AG10803 (cell line): ENCODE measurements at places on chromosomes 6 and 20.

DNA sequence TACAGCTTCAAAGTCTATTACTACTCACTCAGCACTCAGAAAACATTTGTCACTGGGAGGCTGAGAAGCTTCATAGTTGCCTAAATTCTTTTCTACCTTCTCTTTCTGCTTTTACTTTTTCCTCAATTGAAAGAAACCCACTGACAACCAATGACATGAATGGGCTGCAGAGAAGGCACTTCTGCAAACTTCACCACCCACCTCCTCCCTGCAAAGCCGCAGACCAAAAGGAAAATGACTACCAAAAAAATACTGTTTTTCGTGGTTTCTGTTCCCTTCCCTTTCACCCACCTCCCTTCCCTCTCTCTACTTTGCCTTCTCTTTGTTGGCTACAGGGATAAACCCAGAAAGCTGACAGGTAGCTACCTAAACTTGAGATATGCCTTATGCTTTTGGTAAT is 3.2 kb downstream of the GNAS-AS1 start:
- DNase-seq: no peak

- peak; percentile 33 for DNase-seq
Measured at GRCh38 chr6:68638230-68638900, 3.3 kb downstream of the ADGRB3 start.

- no peak for DNase-seq
Measured at GRCh38 chr20:24321973-24322372, 147.5 kb upstream of the SYNDIG1 start.

DNA sequence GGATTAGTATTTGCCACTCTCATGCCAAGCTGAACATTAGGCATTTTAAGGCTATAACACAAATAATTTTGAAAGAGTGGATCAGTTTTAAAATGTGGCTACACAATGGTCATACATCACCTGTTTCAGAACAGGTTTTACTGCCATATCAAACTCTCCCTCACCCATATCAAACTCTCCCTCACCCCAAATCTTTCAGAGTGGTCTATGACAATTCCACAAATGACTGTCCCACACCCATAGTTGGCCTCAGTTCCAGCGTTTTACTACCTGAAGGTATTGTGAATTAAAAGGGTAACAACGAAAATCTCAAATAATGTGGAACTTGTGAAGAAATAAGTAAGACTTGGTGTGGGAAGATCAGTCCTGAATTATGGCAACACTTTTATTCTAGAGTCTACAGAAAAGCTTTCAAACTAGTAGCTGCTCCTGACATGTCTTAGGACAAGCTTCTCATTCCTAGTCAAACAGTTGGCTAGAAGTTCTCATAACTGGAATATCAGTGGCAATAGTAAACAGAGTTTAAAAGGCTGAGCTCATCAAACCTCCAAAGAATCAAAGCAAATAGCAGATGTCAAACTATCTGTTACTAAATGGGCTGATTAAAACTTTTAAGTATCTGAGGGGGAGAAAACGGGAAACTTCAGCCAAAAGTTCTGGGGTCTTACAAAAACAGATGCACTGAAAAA is 52.4 kb downstream of the MAP3K7 start:
- no peak for DNase-seq

DNA sequence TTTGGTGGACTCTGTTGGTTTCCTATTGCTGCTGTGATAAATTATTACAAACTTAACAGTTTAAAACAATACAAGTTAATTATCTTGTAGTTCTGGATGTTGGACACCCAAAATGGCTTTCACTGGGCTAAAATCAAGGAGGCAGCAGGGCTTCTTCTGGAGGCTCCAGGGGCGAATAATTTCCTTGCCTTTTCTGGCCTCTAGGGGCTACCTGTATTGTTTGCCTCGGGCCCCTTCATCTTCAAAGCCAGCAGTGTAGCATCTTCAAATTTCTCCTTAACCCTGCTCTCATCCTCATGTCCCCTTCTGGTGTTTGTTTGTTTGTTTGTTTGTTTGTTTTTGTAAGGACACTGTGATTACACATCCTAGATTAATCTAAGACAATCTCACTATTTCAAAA is 60.5 kb upstream of the ANKEF1 start:
- no peak for DNase-seq

- no peak for DNase-seq
Measured at GRCh38 chr6:128505603-128506002, 14.8 kb downstream of the PTPRK start.

GRCh38 chr6:28335564-28336283 is at the start of gene ZSCAN31:
Gene ZSCAN31 (minus strand): TSS chr6:28336148. CDS start chr6:28329683, 6,465 bp downstream.
- peak; percentile 95 for DNase-seq

DNA sequence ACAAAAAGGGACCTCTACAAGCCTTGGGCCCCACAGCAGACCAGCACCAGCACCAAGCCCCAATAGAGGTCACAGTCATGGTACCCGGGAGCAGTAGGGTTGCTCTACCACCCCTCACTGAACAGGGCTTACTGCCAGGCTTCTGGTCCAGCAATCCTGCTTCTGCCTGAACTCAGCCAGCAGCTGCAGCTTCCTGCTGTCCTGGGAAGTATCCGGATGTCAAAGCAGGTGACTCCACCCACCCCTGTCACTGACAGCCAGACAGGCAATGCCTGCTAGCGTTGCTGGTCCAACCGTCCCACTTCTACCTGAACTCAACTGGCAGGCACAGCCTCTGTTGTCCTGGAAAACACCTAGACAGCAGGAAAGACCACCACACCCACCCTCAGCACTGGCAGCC is 47.0 kb upstream of the PCSK2 start:
- no peak for DNase-seq

DNA sequence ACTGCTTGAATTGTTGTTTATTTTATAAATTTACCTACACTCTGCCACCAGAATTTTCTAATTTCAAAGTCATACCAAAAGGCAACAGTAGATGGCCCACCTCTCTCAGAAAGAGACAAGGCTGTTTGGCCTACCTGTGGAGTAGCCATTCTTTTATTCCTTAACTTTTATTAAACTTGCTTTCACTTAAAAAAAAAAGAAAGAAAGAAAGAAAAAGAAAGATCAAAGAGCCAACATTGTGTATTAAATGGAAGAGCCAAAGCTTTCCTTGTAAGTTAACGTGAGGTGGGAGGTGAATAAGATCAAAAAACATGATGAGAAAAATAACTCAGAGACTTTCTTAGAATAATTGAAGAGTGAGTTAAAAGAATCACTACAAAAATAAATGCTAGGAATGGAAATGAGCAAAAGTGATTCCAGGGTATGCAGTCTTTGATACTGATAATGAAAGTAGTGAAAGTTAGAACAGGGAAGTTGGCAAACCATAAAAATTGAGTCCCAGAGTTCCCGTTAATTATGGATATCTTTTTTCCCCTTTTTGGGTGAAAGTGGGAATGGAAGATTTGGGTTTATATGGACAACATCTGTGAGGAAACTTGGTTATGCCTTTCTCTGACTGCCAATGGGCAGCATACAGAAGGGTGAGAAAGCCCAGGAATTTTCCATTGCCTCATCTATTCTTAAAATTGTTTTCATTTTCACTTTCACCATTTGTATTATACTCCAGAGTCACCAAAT is 35.9 kb upstream of the MYB start:
- DNase-seq: peak; percentile 9

GRCh38 chr6:105669232-105669631 is 266.4 kb upstream of the PREP start:
- DNase-seq: no peak

DNA sequence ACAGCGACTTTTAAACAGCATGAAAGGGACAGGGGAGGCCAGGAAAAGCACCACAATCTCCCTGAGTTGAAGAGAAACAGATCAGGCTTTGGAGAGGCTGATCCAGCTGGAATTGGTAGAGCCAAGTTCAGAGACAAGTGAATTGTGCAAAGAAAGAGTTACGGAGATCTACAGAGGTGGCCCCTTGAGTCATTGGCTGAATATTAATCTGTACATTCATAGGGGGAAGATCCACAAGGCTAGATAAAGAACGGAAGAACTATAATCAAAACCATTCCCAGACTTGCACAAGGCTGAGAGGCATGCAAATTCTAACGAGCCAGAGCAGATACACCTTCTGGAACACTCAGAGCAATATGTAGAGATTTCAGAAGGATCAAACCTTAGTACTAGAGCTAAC is 14.2 kb upstream of the FOXQ1 start:
- DNase-seq: peak; percentile 83

DNA sequence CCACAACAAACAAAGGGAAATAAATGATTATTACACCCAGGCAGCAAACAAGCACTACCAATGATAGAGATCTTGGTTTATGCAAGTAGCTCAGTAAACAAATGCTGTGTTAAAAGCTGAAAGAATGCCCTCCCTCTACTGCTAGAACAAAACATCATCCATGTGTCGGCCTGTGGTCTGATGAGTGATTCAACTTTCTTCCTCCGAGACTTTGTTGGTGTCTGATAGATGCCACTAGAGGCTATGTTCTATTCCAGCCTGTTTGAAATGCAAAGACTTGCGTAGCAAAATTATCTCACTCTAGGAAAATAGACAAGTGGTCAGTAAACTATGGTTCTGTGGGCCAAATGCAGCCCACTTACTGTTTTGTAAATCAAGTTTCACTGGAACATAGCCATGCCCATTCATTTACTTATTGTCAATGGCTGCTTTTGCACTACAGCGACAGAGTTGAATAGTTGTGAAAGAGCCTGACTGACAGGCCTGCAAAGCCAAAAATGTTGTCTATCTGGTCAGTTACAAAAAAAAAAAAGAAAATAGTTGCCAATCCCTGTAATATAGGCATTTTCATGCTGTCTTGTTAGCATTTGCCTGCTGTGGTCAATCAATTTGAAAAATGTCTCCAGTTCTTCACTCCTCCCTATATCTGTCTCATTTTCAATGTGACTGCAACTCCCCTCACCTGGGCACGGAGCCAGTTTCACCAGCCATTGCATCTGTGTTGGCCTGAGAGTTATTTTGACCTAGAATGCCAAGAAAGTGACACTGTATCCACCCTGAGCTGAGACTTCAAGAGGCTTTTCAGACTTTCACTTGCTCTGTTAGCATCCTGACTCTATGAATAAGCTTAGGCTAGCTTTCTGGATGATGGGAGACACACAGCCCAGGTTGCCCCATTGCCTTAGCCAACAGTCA is 544.6 kb upstream of the BTBD3 start:
- no peak for DNase-seq

GRCh38 chr6:107624541-107624940 is 134.6 kb downstream of the SOBP start:
- DNase-seq: peak; percentile 7

DNA sequence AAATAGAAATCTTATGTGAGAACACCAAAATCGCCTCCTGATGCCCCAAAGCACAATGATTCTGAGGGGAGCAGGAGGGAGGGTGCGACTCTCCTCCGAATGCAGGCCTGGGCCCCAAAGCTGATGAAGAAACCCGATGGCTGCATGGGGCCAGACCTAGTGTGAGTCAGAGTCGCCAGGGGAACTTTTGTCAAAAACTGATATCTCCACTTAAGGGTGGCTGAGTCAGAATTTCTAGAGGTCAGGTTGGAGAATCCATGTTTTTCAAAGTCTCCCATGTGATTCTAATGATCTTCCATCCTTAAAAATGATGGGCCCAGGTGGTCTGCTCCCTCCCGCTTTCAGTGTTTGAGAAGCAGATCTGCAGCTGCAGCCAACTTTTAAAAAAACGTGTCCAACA is 172.8 kb downstream of the BACH2 start:
- DNase-seq: no peak

- DNase-seq: peak; percentile 9
Measured at GRCh38 chr20:6104493-6105188, 18.2 kb downstream of the FERMT1 start.

GRCh38 chr6:88813045-88813444 is 150.4 kb downstream of the RNGTT start:
- DNase-seq: no peak

GRCh38 chr6:17656644-17657043 is 50.1 kb downstream of the NUP153 start:
- DNase-seq: peak; percentile 40

- no peak for DNase-seq
Measured at GRCh38 chr6:117795234-117795633, 111.8 kb upstream of the SLC35F1 start.

DNA sequence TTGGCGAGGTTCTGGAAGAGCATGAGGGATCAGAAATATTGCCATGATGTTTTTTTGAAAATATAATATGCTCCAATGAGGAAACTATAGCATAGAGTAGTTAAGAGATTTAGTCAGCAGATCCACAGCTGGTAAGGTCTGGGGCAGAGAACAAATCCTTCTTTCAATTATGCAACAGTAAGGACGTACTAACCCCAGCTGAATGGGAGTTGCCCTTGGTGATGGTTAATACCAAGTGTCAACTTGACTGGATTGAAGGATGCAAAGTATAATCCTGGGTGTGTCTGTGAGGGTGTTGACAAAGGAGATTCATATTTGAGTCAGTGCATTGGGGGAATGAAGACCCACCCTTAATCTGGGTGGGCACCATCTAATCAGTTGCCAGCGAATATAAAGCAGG is 745.5 kb upstream of the NRSN1 start:
- no peak for DNase-seq

GRCh38 chr6:19838442-19839236 is 1.5 kb downstream of the ID4 start:
- DNase-seq: peak; percentile 21

GRCh38 chr20:56430461-56430860 is 18.4 kb downstream of the CASS4 start:
- DNase-seq: peak; percentile 35

DNA sequence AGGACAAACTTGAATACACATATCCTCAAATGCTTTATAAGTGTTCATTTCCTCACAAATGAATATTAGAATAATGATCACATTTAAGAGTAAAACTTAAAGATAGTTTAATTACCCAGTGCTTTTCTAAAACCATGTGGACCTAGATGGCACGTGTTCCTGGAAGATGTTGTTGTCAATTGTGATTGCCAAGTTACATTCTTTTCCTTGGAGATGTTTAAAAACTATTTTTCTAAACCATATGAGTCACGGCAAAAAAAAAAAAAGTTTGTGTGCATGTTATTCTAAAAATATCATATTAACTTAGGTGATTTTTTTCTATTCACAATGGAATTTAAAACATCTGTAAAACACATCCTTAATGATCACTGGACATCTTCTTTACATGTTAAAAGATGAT is 51.1 kb downstream of the RCAN2 start:
- DNase-seq: peak; percentile 88

GRCh38 chr6:44002593-44003344 is 124.5 kb downstream of the MRPL14 start:
- DNase-seq: no peak

- DNase-seq: no peak
Measured at GRCh38 chr6:46606338-46606737, 46.3 kb downstream of the CYP39A1 start.

DNA sequence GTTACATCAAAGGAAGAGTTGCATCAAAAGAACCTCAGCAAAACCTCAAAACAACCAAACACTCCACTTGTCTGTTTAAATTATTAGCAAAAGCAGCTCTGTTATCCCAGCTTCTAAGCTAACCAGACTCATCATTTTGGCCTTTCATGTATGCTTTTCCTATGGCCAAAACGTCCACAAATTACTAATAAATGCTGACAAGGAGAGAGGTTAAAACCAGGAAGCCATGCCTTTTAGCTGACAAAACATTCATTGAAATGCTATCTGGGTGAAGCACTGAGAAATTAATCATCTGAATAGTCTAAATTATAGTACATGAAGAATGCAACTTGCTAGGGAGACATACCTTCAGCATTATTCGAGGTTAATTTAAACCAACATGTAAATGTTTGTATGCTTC is 80.6 kb downstream of the LAMA2 start:
- peak; percentile 74 for DNase-seq
